Esophagus squamous epithelium (tissue), 5 donors: ENCODE measurements at places on chromosomes 7 and 10.

GRCh38 chr10:96334616-96335526, 23.9 kb downstream of the OPALIN start:
- DNase-seq: no peak

DNA sequence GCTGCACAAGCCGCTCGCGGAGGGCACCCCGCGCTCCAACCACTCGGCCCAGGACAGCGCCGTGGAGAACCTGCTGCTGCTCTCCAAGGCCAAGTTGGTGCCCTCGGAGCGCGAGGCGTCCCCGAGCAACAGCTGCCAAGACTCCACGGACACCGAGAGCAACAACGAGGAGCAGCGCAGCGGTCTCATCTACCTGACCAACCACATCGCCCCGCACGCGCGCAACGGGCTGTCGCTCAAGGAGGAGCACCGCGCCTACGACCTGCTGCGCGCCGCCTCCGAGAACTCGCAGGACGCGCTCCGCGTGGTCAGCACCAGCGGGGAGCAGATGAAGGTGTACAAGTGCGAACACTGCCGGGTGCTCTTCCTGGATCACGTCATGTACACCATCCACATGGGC, 50.0 kb downstream of the FIGNL1 start:
- DNase-seq: no peak

- no peak for DNase-seq
Observed at GRCh38 chr10:130432850-130433249, 296.7 kb downstream of the GLRX3 start.

GRCh38 chr10:126017961-126018560, 121.7 kb downstream of the FANK1 start:
- no peak for DNase-seq

DNA sequence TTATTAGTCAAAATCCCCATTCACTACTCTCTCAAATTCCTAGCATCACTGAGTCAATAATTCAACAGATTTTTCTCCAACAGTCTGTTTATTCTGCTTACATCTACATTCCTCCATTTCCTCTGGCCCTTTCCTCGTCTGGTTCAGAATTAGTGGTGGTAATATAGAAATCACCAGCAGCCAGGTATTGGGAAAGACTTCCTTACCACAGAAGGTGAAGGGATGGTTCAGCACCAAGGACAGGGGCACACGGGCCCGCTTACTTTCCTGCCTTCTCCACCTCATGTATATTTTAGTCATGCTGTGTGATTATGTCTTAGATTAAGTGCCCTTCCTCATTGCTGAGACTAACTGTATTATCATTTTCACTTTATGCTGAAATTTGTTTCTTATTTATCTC, 70.4 kb upstream of the APBB1IP start:
- no peak for DNase-seq

GRCh38 chr10:7428673-7429350, 18.0 kb upstream of the SFMBT2 start:
- DNase-seq: no peak

DNA sequence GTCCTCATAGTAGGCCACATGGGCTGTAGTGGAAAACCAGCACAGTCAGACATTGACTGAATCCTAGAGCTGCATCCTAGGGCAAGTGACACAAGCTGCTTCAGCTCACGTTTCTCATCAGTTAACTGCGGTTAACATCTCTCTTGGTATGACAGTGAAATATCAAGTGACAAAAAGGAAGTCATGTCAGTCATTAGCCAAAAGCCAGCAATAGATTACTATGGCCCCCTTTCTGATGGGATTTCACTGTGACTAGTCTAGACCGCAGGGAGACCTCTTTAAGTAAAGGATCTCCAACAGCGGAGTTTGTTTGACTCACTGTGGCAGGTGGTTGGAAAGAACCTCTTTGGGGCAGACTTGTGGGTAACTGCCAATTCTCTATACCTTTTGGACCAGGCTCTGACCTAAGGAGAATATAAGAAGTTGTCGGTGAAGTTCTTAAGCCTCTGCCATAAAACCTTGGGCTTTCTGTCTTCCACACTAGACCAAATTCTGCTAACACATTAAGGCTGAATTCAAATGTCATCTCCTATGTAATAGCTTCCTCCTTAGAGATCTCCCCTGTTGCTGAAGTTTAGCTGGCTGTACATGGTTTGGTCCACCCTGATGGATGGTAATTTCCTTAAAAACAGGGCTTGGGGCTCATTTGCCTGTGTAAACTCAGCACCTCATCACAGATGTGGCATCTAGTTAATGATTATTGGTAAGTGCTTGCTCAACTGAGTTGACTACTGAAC, 115.3 kb downstream of the SGMS1 start:
- DNase-seq: no peak

- no peak for DNase-seq
Observed at GRCh38 chr7:38398725-38399321, 125.4 kb upstream of the TARP start.

- DNase-seq: no peak
Observed at GRCh38 chr10:104274762-104275721, 6.1 kb downstream of the GSTO2 start.

DNA sequence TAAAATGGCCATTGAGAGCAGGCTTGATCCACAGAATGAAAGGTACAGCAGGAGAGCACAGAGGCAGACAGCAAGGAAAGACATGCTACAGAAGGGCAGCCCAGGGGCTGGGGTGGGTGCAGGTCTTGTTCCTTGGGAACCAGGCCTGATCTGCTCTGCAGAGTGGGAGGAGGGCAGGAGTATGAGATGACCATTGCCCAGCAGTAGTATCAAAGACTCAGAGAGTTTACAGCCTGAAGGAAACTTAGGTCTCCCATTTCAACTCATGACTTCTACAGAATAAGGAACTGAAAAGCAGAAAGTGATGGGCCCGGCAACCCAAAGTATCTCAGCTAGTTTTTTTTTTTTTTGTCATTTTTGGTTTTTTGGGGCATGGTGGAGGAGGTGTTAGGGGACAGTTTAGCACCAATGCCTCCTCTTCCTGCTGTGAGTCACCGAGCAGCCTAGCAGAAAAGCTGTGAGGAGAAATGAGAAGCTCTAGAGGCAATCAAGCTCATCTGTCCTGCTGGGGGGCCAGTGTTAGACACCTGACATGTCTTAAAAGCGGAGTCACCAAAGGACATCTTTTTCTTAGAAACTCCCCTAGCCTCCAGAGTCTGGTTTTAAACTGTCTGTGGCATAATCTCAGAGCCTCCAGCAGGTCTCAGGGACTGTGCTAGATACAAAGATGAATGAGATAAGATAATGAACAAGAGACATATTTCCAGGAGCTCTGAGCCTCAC, 34.3 kb upstream of the HERPUD2 start:
- no peak for DNase-seq

GRCh38 chr7:80823057-80823456, 95.8 kb downstream of the SEMA3C start:
- no peak for DNase-seq

GRCh38 chr10:91206837-91207474, 13.5 kb upstream of the PCGF5 start:
- no peak for DNase-seq

DNA sequence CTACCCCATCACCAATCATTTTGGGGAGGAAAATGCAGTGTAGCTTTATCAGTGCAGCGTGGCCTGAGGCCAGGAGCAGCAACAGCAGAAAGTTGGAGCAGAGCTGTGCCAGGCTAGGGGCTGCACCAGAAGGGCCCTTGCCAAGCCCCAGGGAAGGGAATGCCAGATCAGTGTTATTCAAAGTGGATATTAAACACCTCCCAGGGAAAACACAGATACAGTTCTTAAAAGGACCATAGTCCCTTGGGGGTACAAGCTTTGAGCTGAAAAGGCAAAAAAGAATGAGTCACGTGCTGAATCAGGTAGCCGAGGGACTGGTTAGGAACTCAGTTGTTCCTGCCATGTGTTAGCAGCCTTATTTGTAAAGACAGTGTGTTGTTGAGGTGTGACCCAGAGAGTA, 54.0 kb downstream of the GSDME start:
- no peak for DNase-seq

DNA sequence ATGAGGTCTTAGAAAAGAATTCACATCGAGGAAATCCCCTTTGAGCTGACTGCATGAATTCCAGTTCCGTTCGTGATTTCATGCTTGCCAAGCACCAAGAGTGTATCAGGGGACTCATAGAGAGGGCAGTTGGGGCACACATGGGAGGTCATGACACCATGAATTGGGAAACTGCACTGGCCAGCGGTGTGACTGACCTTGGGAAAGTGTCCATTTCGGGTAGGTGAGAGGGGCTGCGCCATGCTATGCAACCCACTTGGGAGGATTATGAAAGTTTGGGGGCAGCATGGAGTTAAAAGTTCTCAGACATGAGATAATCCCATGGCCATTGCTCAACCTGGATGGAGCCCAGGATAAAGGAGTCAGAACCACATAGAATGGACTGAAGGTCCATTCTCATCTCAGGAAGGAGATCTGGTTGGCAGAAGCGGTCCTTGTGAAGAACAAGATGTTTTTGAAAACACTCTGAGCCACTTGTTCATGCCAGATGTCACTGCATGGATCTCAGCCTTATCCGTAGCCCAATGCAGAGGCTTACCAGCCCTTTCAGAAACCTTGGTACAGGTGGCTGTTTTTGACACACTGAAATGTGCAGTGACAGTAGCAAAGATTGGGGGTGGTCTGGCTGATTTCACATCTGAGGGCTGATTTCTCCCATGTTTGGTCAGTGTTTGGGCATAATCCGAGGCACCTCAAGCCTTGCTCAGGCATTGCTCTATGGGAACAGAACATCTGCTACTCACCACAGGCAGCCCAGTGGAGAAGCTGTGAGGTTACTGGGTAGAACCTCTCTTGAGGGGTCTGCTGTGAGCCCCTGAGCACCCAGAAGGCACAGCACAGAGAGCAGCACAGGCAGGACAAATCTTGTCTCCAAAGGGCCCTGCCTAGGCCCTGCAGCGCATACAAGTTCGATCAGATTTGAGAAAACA, 252.3 kb downstream of the CXCL12 start:
- no peak for DNase-seq

DNA sequence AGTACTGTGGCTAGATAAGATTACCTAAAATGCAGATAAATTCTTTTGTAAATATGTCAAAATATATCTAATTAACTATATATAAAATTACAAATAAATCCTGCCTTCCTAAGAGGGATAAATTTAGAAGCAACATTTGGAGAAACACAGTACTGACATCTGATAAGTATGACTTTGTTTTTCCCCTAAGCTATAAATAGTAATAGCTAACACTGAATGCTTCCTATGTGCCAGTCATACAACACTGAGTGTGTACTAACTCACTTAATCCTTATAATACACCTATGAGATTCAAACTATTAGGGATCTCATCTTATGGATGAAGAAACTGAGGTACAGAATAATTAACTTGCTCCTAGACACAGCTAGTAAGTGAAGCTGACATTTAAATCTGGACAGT, 733.4 kb downstream of the MAGI2 start:
- no peak for DNase-seq

- no peak for DNase-seq
Observed at GRCh38 chr7:134870781-134871180, 91.3 kb downstream of the CALD1 start.

GRCh38 chr10:72828294-72828693, 65.2 kb upstream of the OIT3 start:
- DNase-seq: no peak

DNA sequence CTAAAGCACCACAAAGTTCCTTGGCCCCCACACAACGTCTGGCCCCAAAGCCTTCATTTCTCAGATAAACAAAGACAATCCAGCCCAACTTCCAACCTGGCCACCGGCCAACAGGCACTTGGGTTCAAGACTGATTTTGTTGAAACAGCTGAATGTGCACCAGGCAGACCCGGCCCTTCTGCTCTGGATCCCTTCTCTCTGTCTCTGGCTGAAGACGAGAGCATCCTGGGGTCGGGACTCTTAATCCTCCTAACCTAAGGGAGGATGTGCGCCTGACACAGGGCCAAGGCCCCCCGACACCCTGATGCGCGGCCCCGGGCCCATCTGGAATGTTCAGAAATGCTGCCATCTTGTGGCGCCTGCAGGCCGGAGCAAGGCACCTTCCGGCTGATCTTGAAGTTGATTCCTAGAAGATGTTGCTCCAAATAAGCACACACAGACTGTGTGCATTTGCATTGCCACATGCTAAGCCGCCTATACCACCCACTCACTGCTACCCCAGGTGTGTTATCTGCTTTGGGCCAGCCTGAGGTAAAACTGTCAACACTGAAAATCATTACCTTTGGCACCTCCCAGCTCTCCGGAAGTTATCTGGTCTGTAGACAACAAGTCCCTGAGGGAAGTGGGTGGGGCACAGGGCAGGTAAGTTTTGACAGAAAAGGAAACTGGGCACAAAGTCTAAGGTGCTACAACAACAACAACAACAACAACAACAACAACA, 98.4 kb upstream of the HABP2 start:
- no peak for DNase-seq

GRCh38 chr10:86724445-86724844, 32.0 kb upstream of the BMPR1A start:
- DNase-seq: no peak

- DNase-seq: no peak
Observed at GRCh38 chr10:1661416-1661815, 75.9 kb downstream of the ADARB2 start.

DNA sequence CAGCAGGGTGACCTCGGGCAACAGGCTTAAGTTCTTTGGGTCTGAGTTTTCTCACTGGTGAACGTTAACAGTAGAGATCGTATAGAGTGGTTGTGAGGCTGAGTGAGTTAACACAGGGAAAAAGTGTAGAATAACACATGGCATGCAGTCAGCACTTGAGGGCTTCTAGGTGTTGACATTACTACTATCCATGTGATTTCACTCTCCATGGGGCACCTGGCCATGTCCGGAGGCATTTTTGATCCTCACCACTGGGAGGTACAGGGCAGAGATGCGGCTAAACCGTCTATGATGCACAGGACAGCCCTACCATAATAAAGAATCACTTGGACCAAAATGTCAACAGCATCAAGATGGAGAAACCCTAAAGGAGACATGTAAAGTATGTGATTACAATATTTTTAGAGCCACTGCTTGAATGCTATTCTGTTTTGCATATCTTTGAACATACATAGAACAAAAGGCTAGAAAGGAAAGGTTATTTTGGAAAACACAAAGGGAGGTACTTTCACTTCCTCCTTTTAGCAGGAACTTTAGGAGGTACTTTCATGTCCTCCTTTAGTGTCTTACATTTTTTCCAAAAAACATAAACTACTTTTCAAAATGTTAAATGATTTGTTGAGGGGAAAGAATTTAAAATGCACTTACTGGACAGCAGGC, 44.3 kb downstream of the NOD1 start:
- no peak for DNase-seq

DNA sequence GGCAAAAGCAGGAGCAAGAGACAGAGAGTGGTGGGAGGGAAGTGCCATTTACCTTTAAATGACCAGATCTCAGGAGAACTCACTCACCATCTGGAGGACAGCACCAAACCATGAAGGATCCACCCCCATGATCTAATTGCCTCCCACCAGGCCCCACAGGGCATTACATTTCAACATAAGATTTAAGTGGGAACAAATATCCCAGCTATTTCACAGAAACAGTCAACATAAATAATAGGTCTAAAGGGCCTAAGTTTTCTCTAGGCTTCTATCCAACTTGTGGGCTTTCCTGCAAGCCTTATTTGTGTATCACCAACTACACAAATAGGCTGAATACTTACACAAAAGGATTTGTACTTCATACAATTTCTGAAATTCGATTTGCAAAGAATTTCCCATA, 196.8 kb upstream of the POT1 start:
- no peak for DNase-seq

- no peak for DNase-seq
Observed at GRCh38 chr10:113920875-113921274, 66.4 kb downstream of the NHLRC2 start.

- no peak for DNase-seq
Observed at GRCh38 chr10:2986391-2986801, 81.0 kb upstream of the PFKP start.
